Fibroblast of gingiva (primary cell): ENCODE measurements at places on chromosomes 11 and 22.
A peak's percentile ranks its signal among the peaks of the same experiment; 100 is the strongest.

DNA sequence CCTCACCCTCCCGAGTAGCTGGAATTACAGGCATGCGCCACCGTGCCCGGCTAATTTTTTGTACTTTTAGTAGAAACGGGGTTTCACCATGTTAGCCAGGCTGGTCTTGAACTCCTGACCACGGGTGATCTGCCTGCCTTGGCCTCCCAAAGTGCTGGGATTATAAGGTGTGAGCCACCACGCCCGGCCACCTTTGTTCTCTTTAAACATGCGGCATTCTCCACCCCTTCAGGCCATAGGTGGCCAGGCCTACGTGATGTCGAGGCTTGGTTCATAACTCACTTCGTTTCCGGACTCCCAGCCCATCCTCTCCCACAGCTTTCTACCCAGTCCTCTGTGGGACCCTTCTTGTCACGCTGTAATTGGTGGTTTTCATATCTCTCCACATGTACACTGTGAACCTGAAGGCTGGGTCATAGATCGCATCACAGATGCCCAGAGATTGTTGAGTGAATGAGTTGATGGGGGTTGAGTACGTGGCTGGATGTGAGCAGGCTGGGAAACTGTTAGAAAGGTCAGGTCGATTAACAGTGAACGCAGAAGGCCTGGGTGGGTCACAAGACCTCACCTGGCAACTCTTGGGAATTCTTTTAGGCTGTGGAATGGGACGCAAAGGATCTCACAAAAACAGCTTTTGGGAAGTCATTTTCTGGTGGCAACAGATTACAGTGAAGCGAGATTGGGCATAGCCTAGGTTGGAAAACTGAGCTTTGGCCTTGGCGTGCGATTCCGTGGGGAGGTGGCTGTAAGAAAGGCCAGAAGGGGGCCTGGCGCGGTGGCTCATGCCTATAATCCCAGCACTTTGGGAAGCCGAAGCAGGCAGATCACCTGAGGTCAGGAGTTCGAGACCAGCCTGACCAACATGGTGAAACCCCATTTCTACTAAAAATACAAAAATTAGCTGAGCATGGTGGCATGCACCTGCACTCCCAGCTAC is 44.5 kb downstream of the ST14 start:
- DNase-seq, result no peak

DNA sequence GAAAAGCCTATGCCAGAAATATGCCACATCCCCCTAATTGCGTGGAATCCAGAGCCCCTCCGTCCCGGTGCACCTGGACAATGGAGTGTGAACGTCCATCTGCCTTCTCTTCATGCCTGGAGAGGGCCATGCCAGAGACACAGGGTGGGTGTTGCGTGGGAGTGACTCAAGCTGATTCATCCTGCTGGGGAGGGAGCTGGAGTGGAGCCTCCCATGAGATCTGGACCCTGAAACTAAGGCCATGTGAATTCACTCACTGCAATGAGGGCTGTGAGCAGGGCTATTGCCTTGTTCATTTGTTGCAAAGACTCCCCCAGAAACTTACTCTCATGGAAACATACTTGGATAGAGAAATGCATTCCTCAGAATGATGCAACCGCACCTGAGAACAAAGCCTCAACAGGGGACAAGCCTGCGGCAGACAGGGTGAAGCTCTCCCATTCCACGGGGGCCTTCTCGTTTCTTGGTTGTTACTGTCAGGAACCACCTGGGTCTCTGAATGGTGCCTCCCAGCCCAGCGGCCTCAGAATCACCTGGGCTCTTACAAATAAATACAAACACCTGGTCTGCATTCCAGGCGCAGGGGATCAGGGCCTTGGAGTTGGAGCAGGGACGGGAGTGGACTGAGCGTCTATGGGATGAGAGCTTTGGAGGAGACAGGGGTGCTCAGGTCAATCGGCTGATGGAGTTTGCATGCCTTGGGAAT is 1031.2 kb downstream of the BRD1 start:
- no peak for DNase-seq

DNA sequence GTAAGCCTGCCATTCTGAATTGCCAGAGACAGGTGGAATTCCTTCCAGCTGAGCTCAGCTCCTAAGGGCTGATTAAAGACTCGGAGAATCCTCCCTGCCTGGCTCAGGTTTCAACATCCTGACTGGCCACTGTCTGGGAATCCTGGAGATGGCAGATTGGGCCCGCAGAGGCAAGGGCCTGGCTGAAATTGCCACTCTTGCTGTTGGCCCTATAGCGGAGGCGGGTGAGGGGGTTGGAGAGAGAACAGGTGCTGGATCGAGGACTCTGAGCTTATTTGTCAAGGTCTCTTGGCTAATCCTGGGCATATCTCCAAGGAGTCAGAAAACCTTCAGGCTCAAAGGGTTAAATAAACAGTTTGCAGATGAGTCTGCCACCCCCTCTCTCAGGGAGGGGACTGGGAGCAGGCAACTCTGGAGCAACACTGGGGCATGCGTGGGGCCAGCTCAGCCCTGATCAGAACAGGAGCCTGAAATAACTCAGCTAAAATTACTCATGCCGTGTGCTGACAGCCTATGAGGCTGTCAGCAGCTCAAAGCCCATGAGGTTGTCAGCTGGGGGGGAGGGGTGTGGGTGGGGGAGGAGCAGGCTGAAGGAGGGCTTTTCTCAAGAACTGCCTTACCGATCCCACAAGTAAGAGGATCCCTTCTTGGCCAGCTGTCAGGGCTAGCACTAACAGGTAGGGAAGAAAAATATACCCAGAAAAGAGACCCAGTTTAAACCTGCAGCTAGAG is 14.7 kb upstream of the MFRP start:
- peak; percentile 60 for DNase-seq

DNA sequence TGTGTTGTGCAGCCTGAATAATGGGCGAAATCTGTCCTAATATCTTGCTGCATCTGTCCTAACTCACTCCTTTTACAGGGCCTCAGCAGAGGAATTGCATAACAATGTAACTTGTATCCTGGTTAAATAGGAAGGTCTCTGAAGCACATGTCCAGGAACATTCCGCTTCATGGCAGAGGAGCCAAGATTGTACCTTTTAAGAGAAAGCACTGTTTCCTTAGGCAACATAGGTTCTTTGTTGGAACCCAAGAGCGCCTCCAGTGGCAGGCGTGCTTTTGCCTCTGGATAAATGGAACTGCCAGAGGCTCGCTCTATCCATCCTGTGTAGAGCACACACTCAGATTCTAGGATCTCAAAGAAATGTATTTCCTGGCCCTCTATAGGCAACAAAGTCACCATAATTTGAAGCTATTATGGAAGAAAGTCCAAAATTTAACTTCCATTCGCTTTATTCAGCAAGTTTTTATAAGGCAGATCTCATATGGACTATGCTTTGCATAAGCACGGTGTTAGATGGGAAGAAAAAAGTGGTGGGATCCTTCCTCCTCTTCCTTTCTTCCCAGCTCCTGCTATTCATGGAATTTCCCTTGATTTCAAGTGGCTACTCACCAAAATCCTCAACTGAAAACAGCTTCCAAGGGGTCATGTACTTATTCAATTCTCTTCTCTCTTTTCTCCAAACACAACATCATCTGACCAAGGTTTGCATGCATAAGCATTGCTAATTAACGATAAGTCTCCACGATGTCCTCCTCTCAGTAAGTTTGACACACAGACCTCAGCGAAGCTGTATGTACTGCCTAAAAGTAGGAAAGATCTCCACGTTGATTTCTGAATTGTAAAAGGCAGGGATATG is at the start of gene BLID:
Gene BLID, minus strand, starts transcription at position 692 of the 856 bp plus-strand sequence. Its CDS starts 293 bp downstream, at position 399.
- peak; percentile 58 for DNase-seq

GRCh38 chr22:46185283-46185682 is 35.0 kb downstream of the PPARA start:
- no peak for DNase-seq
